ENCODE measurements at places on chromosomes 2 and 18.

- H3K27ac ChIP-seq, result no peak overlapping the region
- peaks cover 33% of the 10 kb centered on the region for H3K36me3 ChIP-seq
- no peaks in the 10 kb centered on the region for H3K27me3 ChIP-seq
- no peak for DNase-seq
- H3K4me3 ChIP-seq, result peak overlapping the region; percentile 99
Measured at GRCh38 chr2:135743860-135744259, 2.2 kb downstream of the UBXN4 start.

GRCh38 chr2:71933467-71934319 lies 214.0 kb downstream of the CYP26B1 start:
- H3K4me1 ChIP-seq, result no peaks in the 10 kb centered on the region
- no peak for DNase-seq
- H3K36me3 ChIP-seq, result no peaks in the 10 kb centered on the region
- no peak overlapping the region for H3K27ac ChIP-seq
- H3K4me3 ChIP-seq, result no peak overlapping the region

DNA sequence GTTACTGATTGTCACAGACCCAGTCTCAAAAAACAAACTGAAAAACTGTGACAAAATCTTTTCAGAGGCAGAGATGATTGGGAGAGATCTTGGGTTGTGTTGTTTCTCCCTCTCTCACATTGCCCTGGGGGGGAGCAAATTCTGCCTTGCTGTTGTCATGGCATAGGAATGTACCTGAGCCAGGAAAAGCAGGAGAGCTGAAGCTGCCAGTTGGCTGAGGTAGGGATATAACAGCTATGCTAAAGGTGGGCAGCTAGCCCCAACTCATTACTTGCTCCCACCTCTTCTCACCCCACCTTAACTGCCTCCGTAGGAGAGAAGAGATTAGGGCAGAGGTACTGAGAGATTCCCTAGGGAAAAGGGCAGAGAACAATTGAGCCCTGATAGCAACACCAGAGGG lies 299.3 kb downstream of the OSR1 start:
- H3K36me3 ChIP-seq, result no peaks in the 10 kb centered on the region
- no peak overlapping the region for H3K27ac ChIP-seq
- H3K27me3 ChIP-seq, result no peaks in the 10 kb centered on the region
- H3K4me3 ChIP-seq, result no peak overlapping the region
- no peaks in the 10 kb centered on the region for H3K4me1 ChIP-seq
- DNase-seq, result no peak

GRCh38 chr2:70426341-70426740 lies 124.5 kb upstream of the FAM136A start:
- DNase-seq, result no peak
- H3K4me3 ChIP-seq, result no peak overlapping the region

DNA sequence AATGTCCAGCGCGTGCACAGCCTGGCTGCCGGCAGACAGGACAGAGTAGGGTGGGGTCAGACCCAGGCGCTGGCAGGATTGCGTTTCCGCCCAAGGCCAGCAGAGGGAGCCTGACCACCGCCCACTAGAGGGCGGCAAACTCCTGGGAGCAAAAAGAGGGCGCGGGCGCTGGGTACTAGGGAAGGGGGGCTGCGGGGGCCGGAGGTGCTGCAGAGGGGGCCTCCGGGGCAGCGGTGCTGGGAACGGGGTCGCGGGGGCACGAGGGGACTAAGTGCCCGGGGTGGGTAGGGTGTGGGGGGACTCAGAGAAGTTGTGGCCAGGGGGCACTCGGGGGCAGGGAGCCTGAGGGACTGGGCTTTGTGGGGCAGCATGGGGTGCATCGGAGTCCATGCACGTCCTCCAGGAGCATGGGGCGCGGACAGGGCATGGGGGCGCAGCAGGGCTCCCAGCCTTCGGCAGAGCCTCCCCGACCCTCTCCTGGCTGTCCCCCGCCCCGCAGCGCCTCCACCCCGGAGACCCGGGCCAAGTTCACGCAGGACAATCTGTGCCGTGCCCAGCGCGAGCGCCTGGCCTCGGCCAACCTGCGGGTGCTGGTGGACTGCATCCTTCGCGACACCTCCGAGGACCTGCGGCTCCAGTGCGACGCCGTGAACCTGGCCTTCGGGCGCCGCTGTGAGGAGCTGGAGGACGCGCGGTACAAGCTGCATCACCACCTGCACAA lies 3.2 kb downstream of the TEKT4 start:
- no peak for DNase-seq
- H3K4me1 ChIP-seq, result no peaks in the 10 kb centered on the region
- no peaks in the 10 kb centered on the region for H3K36me3 ChIP-seq
- no peak overlapping the region for H3K4me3 ChIP-seq
- no peak overlapping the region for H3K27ac ChIP-seq
- H3K27me3 ChIP-seq, result peaks cover 28% of the 10 kb centered on the region
